GM23338 (cell line): ENCODE measurements at places on chromosomes 12 and 14. TPM values are rescaled to one million over a fixed set of nuclear protein-coding genes. Genes with fewer than 3 reads are reported as not detected.
A peak's percentile ranks its signal among the peaks of the same experiment; 100 is the strongest.

- no peaks in the 10 kb centered on the region for H3K4me1 ChIP-seq
- no peak overlapping the region for H3K4me3 ChIP-seq
- H3K36me3 ChIP-seq: no peaks in the 10 kb centered on the region
- no peaks in the 10 kb centered on the region for H3K27me3 ChIP-seq
Observed at GRCh38 chr12:81296556-81297305, 218.9 kb downstream of the ACSS3 start.

DNA sequence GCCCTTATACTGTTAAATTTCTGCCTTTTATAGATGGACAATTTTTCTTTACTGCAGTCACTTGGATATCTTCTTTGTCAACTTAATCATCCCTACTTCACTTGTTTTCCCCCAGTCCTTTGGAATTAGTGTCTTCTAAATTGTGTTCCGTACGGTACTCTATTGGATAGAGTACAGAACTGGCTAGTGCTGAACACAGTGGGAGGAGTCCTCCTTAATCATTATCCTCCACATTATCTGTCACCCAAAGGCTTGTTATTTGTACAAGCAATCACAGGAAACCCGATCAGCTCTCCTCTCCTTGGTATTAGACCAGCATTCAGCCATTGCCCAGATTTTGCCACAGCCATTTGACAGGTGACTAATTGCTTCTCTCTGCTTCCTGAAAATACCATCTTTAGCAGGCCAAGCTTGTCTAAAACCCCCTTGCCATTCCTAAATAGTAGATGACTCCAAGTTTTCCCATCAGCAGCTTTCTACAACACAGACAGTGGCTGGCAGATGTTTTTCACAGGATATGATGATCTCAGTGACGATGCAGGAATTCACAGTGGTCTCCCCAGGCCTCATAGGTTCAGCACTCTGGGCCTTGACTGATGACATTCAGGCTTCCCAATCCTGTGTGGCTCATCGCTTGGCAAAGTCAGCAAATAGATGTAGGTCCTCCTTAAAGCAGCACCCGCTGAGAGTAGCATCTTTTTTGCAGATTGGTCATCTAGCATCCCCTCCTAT lies 216.0 kb upstream of the RGS6 start:
- no peaks in the 10 kb centered on the region for H3K36me3 ChIP-seq
- no peak overlapping the region for H3K27ac ChIP-seq
- no peak overlapping the region for H3K4me3 ChIP-seq
- peaks cover 8% of the 10 kb centered on the region for H3K4me1 ChIP-seq
- no peaks in the 10 kb centered on the region for H3K27me3 ChIP-seq

The CCDC88C gene
- 42.1 and 60.7 TPM in 2 replicates for total RNA-seq

The BCL11B gene
- total RNA-seq: 5.6 and 6.7 TPM in 2 replicates

DNA sequence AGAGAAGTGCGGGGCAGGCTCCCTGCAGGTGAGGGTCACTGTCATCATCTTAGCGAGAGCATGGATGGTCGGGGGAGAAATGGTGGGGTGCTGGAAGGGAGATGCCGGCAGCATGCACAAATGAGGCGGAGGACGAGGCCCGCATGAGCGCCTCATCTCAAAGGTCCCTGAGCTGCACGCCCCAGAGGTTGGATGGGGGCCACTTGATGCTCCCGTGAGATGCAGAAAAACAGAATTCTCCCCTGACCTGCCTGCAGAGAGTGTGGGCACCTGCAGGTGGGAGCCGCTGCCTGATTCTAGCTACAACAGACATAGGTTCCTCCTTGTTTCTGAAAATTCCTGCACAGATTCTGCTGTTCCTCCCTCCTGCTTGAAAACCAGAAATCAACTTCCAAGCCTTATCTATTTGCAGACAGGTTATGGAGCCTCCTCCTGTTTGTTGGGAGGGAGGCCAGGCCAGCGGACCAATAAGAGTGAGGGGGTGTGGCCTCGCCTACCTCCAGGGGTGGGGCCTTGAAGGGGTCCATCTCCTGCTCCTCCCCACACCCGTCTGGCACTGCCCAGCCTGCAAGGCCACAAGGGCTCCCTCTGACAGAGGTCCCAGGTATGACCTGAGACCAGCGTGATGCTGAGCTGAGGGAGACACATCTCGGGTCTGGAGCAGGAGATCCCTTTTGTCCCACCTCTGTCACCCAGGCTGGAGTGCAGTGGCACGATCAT lies 67.2 kb downstream of the KDM2B start:
- no peak overlapping the region for H3K4me3 ChIP-seq
- H3K36me3 ChIP-seq: peaks cover 17% of the 10 kb centered on the region
- peak; percentile 82 for DNase-seq
- H3K27me3 ChIP-seq: no peaks in the 10 kb centered on the region
- H3K27ac ChIP-seq: peak overlapping the region; percentile 45; the same call in 1 of the 2 replicates

DNA sequence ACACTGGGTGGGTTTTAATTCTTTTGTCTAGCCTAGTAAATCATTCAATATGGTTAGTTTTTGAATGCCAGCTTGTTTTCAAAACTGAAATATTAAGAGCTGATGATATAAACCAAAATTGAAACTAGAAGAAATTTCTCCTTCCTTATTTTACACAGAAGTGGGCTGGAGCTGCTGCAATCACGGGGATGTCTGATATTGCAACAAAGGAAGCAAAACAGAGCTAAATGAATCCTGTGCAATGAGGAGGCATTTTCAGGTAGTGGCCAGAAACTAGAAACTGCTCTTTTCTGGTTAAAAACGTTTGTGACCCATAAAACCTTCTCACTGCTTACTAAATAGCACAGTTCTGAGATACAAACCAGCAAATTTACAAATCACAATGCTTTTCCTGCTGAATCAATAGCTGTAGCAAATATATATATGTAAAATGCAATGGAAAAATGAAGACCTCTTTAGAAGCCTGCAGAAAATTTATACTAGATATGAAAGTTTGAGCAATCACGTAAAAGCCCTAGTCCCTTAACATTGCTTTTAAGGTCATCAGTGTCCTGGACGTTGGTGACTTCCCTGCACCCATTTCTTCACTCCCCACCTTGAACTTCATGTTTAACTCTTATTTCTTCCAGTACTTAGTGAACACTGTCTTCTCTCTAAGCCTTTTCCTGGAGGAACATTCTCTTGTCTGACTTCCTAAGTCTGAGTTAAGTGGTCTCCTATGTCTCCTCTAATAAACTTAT lies 15.9 kb upstream of the LRRK2 start:
- H3K4me1 ChIP-seq: no peaks in the 10 kb centered on the region
- 0 out of 2 replicates have a peak, but pooled peaks cover 5% of the 10 kb centered on the region for H3K36me3 ChIP-seq
- no peak overlapping the region for H3K4me3 ChIP-seq

The RNF212B gene
- not detected in 2 replicates for total RNA-seq

DNA sequence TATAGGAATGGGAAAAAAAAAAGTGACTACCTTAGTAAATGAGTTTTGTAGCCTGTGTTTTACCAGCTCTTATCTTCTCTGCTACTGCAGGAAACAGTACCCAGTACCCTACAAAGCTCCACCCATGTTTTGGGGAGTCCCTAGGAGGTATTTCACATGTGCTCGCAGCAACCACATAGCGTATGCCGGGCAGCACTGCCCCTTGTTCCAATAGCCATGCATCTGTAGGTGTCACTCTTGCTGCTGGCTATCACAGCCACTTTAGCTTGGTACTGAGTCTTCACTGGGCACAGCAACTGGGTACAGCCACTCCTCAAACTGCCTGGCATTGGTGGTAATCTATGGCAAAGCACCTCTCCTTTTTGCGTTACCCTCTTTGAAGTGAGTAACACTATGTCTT lies 2.0 kb upstream of the MDM1 start:
- H3K36me3 ChIP-seq: no peaks in the 10 kb centered on the region
- peak; percentile 41 for DNase-seq
- H3K4me3 ChIP-seq: no peak overlapping the region
- H3K27ac ChIP-seq: no peak overlapping the region
- H3K27me3 ChIP-seq: no peaks in the 10 kb centered on the region

- DNase-seq: no peak
- H3K27ac ChIP-seq: no peak overlapping the region
- H3K27me3 ChIP-seq: no peaks in the 10 kb centered on the region
- H3K4me1 ChIP-seq: no peaks in the 10 kb centered on the region
- H3K4me3 ChIP-seq: no peak overlapping the region
Observed at GRCh38 chr14:80965037-80965436, 9.6 kb downstream of the TSHR start.

DNA sequence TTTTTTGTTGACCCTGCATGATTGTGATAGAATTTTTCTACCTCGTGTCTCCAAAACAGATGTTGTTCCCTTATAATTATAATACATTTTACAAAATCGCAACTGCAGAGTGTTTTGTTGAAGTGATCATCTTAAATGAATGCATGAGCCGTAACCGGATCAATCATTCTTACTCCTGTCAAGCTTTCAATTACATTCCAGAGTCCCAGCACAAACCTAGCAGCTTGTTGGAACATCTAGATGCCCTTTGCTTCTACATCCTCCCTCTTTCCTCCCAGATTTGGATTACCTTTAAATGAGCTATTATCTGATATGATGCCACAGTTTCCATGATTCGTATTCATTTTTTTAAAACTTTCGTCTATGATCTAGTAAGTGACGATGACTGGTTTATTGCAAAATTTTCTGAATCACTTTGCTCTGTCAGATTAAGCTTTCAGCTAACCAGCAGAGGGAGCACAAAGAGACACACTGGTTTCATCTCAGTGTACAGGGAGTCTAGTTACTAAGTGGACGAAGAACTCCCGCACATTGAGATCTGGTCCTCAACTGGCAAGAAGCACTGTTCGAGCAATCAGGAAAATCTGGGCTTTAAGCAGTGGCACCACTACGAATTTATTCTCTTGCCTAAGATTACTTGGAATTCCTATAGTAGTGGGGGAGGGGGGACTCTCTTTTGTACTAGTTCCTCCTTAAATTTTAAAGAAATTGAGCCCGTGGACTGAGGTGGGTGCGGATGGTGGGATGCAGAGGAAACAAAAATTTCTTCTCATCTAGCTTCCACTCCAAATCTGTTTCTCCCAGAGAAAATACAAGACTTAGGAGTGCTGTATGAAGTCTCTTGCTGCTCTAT lies 40.9 kb downstream of the TSHR start:
- peak; percentile 60 for DNase-seq
- H3K4me3 ChIP-seq: no peak overlapping the region
- no peak overlapping the region for H3K27ac ChIP-seq
- H3K36me3 ChIP-seq: no peaks in the 10 kb centered on the region
- no peaks in the 10 kb centered on the region for H3K4me1 ChIP-seq

The AMDHD1 gene
- total RNA-seq: 0.19 and 0.21 TPM in 2 replicates

The C14orf132 gene
- total RNA-seq: 15.1 and 16.2 TPM in 2 replicates

The C1S gene
- total RNA-seq: 5.0 and 9.7 TPM in 2 replicates

GRCh38 chr14:102998393-102998792 lies 59.0 kb downstream of the CDC42BPB start:
- peaks cover 6% of the 10 kb centered on the region; the same call in 1 of the 2 replicates for H3K36me3 ChIP-seq
- DNase-seq: no peak
- H3K27ac ChIP-seq: no peak overlapping the region
- H3K27me3 ChIP-seq: no peaks in the 10 kb centered on the region

DNA sequence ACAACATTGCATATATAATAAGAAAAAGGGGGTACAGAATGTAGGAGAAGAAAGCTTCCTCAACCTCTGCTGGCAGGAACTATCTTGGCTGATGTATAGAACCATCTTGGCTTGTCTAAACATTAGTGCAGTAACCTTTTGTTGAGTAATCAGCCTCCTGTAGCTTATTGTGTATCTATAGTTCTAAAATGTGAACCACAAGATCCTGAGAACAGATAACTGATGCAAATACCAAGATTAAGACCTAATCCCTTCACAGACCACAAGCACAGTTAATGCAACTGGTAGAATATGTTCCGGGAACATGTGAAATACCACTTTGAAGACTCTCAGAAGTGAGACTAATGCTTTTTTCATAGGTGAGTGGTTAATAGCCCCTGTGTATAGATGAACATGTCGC lies 50.7 kb upstream of the KCNC2 start:
- no peak overlapping the region for H3K27ac ChIP-seq
- no peaks in the 10 kb centered on the region for H3K36me3 ChIP-seq
- H3K4me3 ChIP-seq: no peak overlapping the region
- no peak for DNase-seq
- H3K4me1 ChIP-seq: peaks cover 12% of the 10 kb centered on the region; the same call in 1 of the 2 replicates

- no peak overlapping the region for H3K27ac ChIP-seq
- no peaks in the 10 kb centered on the region for H3K4me1 ChIP-seq
- H3K36me3 ChIP-seq: no peaks in the 10 kb centered on the region
- H3K27me3 ChIP-seq: no peaks in the 10 kb centered on the region
- DNase-seq: no peak
Observed at GRCh38 chr12:122994140-122994675, 13.7 kb downstream of the ARL6IP4 start.

GRCh38 chr12:30701056-30701455 lies 5.4 kb upstream of the IPO8 start:
- no peak overlapping the region for H3K4me3 ChIP-seq
- DNase-seq: no peak
- no peaks in the 10 kb centered on the region for H3K27me3 ChIP-seq

DNA sequence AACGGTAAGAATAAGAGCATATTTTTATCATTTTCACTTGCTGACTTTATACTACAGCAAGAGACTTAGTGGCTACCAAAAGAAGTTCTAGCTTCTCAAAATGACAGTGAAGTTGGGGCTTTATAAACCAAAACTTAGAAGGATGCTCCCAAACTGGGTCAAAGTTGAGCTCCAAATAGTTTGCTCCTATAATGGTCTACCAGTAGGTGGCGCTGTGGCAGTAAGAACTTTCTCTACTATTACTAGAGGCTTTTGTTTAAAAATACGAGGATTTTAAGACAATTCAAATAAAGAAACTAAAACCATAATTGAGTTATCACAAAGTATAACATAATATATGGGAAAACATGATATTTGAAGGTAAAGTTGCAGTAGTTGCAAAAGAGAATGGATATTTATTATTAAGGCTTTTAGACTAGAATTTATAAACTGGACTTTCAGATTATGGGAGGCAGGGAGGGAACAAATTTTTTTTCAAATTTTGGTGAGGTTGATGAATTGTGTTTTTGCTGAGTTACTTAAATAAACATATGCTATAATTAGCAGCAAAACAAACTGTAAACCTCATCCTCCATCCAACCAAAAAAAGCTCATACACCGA lies 75.0 kb downstream of the TGFB3 start:
- no peaks in the 10 kb centered on the region for H3K36me3 ChIP-seq
- peaks cover 21% of the 10 kb centered on the region for H3K4me1 ChIP-seq
- no peak overlapping the region for H3K4me3 ChIP-seq
- no peak overlapping the region for H3K27ac ChIP-seq
- no peaks in the 10 kb centered on the region for H3K27me3 ChIP-seq
- DNase-seq: peak; percentile 87

DNA sequence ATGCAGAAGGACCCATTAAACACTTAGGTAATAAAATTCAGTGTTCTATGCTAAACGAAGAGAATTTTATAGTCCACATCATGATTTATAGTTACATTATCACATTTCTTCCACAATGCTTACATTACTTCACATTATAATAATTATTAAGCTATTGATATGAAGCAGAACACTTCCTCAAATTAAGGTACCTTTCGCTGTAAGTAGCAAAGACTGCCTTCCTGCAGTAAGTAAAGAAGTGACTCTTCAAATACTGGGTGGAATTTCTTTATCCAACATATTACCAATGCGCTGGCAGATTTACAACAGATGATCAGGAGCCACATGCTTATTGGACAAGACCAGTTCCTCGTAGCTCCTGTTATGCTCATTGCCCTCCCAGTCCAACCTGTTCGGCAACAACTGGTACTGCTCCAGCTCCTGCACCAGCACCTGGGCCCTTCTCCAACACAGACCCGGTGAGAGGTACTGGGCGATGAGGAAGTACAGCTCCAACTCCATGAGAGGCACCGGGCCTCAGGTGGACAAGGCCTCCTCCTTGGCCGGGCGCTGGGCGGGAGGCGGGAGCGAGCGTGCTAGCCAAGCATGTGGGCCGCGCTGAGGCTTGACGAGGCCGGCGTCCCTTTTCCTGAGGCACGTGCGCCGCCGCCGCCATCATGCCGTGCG lies 210.7 kb upstream of the ATP2B1 start:
- H3K36me3 ChIP-seq: no peaks in the 10 kb centered on the region
- peaks cover 20% of the 10 kb centered on the region; the same call in 1 of the 2 replicates for H3K4me1 ChIP-seq
- H3K4me3 ChIP-seq: no peak overlapping the region
- H3K27ac ChIP-seq: no peak overlapping the region
- no peak for DNase-seq
